NCI-H2029 treated with DMSO at 0.1 percent for 48 hours (cell line): ENCODE measurements at places on chromosomes 13 and 19.

DNA sequence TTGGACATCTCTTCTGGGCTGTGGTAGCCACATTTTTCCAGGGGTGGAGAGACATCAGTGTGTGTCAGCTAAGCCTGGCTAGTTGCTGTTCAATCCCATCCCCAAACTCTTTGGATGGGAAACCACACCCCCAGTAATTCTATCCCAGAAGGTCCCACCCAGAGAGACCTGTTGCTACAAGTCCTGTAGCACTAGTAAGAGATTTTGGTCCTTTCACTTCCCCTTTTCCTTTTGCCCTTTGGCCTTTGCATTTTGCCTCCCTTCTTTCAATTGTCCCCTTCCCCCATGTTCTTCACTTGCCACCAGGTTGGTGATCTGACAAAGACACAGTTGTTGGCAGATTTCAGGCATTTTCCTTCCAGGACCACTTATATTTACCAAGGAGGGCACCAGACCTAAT is 3.8 kb downstream of the CBY2 start:
- no peak for DNase-seq

DNA sequence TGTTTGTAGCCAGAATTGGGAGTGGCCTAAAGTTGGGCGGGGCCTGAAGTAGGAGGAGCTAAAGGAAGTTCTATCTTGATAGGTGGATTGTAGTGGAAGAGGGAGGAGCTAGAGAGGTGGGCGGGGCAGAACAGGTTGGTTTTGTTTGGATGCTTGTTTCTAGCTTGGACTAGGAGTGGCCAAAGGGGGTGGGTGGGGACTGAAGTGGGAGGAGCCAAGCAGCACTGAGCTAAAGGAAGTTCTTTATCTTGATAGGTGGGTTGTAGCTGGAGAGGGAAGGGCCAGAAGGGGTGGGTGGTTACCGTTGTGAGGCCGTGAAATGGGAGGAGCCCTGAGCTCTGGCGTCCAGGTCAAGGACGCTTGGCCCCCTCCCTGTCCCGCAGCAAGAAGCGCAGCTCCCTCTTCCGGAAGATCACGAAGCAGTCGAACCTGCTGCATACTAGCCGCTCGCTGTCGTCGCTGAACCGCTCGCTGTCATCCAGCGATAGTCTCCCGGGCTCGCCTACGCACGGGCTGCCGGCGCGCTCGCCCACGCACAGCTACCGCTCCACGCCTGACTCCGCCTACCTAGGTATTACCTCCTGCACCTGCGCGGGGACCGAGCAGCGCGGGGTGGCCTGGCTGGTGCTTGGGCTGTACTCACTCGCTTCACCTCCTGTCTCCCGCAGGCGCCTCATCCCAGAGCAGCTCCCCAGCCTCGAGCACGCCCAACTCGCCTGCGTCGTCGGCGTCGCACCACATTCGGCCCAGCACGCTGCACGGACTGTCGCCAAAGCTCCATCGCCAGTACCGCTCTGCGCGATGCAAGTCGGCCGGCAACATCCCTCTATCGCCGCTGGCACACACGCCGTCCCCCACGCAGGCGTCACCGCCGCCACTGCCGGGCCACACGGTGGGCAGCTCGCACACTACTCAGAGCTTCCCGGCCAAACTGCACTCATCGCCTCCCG is 8.0 kb downstream of the DNASE2 start:
- no peak for DNase-seq

DNA sequence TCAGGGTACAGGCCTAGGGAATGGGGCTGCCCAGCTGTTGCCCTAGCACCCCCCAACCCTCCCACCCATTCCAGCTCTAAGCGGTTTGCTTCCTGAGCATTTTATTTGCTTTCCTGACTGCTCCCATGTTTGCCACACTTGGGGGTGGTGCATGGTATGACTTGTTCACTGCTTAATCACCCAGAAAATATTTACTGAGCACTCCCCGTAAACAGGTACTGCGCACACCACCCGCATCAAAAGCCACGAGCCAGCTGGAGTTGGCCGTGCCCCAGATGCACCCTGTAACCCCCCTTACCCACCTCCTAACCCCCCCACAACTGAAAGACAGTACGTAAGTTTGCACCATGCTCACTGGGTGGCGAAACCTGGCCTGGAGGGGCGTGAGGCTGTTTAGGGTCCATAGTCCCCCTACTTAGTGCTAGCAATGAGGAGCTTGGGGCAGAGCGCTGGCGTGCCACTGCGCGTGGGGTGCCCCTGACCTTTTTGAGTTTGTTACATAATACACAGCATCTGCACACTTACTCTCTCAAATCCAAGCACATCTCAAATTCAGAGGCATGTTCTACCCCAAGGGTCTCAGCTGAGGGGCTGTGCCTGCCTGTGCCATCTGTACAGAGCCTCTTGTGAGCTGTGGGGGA is 29.8 kb downstream of the DPF1 start:
- DNase-seq = no peak

GRCh38 chr13:43298816-43299215 is 275.4 kb downstream of the DNAJC15 start:
- no peak for DNase-seq

DNA sequence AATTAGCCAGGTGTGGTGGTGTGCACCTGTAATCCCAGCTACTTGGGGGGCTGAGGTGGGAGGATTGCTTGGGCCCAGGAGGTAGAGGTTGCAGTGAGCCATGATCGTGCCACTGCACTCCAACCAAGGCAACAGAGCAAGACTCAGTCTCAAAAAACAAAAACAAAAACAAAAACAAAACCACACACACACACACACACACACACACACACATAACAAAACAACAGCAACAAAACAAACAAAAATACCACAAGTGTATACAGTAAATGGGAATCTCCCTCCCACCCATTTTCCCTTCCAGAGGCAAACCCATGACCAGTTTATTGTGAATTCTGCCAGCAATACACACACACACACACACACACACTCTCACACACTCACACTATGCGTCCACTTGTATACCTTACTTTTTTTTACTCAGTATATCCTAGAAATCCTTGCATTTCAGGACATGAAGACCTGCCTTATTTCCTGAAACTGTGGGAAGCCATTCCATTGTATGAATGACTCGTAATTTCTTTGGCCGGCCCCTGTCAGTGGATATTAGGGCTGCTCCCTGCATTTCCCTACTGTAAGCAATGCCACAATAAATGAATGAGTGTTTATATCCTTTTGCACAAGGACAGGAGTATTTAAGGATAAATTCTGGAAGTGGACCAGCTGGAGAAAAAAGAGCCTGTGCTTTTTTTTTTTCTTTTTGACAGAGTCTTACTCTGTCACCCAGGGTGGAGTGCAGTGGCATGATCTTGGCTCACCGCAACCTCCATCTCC is 6.9 kb upstream of the PLEKHF1 start:
- no peak for DNase-seq

GRCh38 chr13:74620711-74621110 is 486.5 kb upstream of the KLF12 start:
- DNase-seq = no peak

GRCh38 chr19:33442706-33443105 is 69.2 kb downstream of the CEBPG start:
- no peak for DNase-seq

- no peak for DNase-seq
Measured at GRCh38 chr19:21483589-21484170, 21.7 kb upstream of the ZNF429 start.

DNA sequence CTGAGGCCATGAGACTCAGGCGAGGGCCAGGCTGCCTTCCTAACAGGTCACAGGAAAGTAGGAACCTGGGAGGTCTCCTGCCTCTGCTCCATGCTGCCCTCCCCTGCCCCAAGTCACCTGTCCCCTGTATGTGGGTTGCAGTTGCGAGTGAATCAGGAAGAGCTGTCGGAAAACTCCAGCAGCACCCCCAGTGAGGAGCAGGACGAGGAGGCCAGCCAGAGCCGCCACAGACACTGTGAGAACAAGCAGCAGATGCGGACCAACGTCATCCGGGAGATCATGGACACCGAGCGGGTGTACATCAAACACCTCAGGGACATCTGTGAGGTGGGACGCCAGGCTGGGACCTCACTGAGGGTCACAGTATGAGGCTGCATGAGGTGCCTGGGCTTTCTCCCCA is 22.8 kb upstream of the C1QTNF9 start:
- no peak for DNase-seq

DNA sequence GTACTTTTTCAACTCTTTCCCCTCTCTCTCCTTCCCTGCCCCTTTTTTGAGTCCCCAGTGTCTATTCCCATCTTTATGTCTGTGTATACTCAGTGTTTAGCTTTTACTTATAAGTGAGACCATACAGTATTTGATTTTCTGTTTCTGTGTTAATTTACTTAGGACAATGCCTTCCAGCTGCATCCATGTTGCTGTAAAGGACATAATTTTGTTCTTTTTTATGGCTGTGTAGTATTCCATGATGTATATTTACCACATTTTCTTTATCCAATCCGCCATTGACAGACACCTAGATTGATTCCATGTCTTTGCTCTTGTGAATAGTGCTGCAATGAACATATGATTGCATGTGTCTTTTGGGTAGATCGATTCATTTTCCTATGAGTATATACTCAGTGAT is 10.7 kb upstream of the ZC3H13 start:
- DNase-seq = no peak

- no peak for DNase-seq
Measured at GRCh38 chr19:33878030-33878544, 81.4 kb downstream of the KCTD15 start.

DNA sequence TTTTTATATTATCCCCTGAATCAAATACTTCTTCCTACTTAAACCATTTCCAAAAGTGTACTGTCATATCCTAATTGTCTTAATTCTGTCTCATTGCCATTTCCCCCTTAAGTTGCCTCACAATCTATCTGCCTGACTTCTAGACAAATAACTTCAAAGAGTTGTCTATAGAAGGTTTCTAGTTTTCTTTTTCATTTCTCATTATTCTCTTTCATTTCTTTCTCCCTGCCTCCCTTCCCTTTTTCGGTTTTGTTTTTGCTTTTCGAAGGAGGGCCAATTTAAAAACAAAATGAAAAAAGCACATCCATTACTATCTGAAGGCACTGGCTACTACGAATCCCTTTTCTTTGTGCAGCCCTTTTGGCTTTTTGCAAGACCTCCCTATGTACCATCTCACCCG is 367.2 kb downstream of the DNAJC15 start:
- DNase-seq = no peak

- no peak for DNase-seq
Measured at GRCh38 chr19:14450168-14450874, 17.2 kb downstream of the PKN1 start.

DNA sequence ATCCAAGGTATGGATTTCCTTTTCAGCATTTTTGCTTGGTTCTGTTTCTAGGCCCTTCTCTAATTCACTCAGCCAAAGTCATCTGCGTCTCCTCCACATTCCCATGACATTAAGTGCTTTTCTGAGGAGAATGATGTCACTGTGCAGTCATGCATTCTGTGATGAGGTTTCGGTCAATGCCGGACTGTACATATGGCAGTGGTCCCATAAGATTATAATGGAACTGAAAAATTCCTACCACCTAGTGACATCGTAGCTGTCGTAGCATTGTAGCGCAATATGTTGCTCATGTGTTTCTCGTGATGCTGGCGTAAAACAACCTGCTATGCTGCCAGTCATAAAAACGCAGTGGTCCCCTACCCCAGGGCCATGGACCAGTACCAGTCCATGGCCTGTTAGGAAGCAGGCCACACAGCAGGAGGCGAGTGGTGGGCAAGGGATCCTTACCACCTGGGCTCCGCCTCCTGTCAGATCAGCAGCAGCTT is 63.4 kb upstream of the TNFRSF19 start:
- no peak for DNase-seq

DNA sequence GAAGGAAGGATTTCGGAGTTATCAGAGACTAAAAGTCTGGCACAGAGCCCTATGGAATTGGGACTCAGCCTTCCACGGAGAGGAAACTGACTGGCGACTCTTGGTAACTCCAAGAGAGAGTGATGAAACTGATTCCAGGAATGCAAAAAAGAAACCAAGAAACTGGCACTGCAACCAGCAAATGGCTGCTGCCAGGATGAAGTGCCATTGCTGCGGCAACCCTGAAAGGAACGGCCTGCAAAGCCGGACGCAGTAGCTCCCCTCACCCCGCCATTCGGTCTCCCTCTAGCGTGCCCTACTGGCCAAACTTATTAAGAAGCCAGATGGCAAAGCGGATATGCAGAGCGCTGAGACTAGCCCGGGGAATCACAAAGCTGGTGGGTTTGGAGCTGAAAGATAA is 236.0 kb downstream of the PCDH9 start:
- no peak for DNase-seq

GRCh38 chr13:48561466-48562235 is 28.8 kb upstream of the RCBTB2 start:
- DNase-seq = no peak

DNA sequence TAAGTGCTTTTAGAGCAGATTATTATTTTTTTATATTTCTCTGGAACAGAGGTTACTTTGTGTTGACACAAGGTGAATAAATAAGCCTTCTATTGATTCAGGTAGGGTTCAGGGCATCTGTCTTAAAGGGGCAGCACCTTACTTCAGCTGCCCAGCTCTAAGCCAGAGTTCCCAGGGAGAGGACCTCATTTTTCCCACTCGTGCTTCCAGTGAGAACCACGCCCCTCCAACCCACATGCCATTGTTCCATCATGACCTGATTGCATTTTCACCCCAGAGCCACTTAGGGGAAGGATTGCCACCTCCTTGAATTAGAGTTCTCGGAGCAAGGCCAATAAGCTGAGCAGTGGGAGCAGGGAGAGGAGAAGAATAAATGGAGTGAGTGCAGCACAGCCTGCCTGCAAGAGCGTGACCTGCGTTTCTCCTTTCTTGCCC is 104.3 kb upstream of the FRY start:
- DNase-seq = peak; percentile 61

DNA sequence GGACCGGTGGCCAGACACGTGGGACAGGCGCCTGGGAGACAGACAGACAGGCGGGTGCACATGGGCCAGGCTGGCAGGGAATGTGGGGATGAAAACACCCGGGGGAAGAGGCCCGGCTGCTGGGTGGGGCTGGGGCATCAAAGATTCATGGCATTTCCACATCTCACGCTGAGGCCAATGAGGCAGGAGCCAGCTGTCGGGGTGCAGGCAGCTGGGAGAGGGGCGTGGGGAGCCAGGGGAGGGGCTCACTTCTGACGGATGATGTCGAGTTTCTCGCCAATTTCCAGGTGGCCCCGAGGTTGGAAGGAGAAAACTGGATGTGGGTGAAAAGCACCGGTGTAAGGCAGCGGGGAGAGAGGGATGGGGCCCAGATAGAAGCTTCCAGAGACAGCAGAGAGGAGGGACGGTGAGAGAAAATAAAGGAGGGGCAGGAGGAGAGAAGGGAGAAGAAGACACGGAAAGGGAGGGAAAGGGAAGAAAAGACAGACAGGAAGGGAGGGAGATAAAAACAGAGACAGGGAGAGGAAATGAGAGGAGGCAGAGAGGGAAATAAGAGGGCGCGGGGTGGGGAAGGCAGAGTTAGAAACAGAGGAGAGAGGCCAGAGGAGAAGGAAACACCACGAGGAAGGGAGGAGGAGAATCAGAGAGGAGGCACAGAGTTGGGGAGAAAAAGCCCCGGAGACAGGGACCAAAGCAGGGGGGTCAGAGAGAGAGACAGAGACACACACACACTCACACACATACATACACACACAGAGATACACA is 8.0 kb upstream of the CCER2 start:
- DNase-seq = no peak

- no peak for DNase-seq
Measured at GRCh38 chr13:28705461-28706083, 13.2 kb downstream of the SLC46A3 start.

- no peak for DNase-seq
Measured at GRCh38 chr13:100128373-100128772, 39.5 kb downstream of the PCCA start.

- DNase-seq = no peak
Measured at GRCh38 chr19:35608251-35608650, 4.3 kb upstream of the HAUS5 start.

- DNase-seq = no peak
Measured at GRCh38 chr19:8609279-8610040, 1.1 kb downstream of the ADAMTS10 start.
